Fibroblast of skin of right quadriceps (primary cell): ENCODE measurements at places on chromosomes 3 and 15.

GRCh38 chr15:60026555-60026954, 22.4 kb downstream of the FOXB1 start:
- DNase-seq, result no peak

- no peak for DNase-seq
These were observed 80.1 kb upstream of the POMGNT2 start for GRCh38 chr3:43185983-43186314.

GRCh38 chr3:12708584-12709192, 44.8 kb upstream of the RAF1 start:
- peak; percentile 67 for DNase-seq

DNA sequence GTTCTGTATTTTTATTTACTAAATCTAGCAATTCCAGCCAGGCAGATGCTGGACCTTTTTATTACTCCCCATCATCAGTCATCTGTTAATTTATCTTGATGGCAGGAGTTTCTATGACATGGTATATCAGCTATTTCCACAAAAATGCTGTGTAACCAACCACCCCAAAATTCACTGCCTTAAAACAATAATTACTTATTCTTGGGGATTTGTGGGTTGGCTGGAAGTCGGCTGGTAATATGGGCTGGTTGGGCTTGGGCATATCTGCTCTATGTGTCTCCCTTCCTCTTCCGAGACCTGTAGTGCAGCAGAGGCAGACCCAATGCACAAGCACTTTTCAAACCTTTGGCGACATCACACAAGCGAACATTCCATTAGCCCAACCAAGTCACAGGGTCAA, 92.1 kb upstream of the UBE2E1 start:
- peak; percentile 80 for DNase-seq

DNA sequence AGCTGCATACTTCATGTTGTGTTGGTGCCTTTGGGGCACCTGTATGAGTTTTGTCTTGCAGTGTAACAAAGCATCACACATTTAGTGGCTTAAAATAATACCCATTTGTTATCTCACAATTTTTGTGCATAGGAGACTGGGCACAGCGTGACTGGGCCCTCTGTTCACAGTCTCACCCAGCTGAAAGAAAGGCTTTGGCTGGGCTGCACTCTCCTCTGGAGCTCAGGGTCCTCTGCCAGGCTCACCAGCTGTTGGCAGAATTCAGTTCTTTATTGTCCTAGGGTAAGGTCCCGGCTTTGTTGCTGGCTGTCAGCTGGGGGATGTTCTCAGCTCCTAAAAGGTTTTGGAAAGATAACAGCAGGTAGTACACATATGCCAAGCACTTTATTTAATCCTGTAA, 263.3 kb downstream of the CLSTN2 start:
- no peak for DNase-seq

DNA sequence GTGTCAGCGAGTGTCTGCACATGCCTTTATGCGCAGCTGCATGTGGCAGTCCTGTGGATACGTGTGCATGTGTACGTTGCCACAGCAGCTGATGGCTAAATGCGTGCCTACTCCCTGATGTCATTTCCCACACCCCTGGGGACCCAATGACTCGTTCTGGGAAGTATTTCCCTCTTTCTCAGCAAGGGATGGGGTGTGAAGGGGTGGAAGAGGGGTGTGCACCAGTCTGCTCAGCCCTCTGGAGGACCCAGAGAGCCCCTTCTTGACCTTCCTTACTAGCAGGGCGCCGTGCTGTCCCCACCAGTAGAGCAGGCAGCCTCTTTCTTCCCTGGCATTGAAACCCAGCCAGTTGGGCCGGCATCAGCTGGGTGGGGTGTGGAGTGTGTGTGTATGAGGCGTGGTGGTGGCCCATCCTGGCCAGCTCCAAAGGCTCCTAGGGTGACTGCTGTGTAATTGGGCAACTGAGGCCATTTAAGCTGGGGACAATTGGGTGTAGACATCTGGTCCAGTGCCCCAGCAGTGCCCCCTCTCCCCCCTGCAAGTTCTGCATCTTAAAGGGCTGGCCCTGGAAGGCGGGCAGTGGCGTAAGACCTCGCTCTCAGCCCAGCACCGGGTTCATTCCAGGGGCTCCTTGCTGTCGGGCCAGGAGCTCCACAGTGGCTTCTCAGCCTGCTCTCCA, 19.2 kb downstream of the SNX33 start:
- DNase-seq, result peak; percentile 99

DNA sequence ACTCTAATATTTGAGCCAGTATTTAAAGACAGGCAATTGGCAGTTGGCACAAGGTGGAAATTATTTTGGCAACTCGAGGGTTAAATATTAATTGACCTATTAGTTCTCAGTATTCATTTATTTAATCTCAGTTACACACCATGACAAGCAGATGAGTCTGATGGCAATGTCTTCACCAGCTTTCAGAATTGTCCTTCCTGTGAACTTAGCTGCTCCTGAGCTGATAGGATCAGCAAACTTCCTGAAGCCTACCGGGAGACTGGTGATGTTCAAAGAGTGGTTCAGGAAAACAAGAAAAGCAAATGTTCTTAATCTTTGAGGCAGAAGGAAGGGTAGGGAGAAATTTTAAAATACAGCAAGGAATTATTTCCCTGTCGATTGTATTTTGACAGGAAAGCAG, 522.2 kb downstream of the SOX2 start:
- DNase-seq, result no peak

DNA sequence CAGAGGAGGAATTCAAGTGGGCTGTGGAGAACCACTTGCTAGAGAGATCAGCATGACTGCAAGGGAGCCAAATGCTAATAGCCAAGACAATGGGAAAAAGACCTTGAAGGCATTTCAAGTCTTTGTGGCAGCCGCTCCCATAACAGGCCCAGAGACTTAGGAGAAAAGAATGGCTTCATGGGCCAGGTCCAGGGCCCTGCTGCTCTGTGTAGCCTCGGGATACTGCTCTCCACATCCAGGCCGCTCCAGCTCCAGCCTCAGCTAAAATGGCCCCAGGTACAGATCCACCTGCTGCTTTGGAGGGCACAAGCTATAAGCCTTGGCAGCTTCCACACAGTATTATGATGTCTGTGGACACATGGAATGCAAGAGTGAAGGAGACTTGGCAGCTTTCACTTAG, 157.7 kb downstream of the NECTIN3 start:
- no peak for DNase-seq

DNA sequence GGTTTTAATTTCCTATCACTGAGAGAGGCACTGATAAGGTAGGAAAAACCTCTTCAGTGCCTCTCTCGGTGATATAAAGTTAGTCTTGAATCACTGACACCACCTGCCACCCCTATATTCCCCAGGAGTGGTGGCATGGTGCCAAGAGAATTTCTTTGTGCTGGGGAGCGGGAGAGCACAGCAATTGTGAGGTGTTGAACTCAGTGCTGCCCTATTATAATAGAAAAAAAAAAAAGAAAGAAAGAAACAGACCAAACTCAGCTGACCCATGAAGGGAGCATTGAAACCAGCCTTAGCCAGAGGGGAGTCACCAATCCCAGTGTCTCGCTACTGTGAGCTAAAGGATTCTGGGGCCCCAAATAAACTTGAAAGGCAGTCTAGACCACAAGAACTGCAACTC, 201.4 kb upstream of the STT3B start:
- no peak for DNase-seq

GRCh38 chr3:81245501-81245900, 515.9 kb downstream of the GBE1 start:
- no peak for DNase-seq

DNA sequence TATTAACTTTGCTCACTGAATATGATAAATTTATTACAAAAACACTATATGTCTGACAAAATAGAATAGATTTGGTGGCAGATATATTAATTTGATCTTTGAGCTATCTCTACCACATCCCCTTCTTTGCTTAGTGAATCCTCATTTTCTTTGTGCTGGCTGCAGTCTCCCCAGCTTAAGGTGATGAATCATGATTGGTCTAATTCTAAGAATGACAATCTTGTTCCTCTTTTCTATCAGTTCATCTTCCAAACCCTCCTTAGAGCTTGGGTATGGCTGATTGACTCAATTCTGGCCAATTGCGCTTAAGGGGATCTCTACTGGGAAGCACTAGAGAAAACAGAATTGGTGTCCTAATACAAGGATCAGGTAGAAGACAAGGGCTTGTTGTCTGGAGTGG, 309.6 kb upstream of the GOLIM4 start:
- no peak for DNase-seq

GRCh38 chr3:156693166-156693565, 18.8 kb downstream of the TIPARP start:
- DNase-seq, result peak; percentile 60

DNA sequence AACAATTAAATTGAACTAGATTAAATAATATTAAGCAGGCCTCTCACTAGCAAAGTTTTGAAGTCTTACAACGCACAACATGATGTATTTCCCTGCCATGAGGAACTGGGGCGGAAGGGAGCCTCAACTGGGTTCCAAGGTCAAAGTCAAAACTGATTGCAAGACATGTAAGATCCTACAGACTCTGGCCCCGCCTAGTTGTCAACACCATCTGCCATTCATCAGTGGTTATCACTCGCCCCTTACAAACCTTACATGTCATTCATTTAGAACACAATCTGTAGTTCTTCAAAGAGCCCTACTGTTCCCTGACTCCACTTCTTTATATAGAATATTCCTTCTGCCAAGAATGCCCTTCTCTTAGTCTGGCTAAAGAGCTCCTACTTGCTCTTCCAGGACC, 10.0 kb downstream of the ATP13A3 start:
- no peak for DNase-seq

DNA sequence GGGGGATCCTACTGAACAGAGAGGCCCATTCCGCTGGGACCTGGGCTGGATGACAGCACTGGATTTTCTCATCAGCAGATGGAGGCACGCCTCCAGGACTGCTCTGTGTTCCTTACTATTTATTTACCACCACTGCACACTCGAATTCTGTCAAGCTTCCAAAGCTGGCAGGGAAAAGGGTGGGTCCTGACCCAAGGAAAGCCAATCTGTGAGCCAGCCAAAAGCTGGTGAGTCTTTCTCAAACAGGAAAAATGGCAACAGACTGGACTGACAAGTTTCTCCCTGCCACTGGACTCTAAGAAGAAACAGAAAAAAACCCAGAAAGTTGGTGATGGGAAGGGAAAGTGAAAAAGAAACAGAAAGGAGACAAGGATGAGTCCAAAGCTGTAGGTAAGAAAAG, 37.8 kb downstream of the CD47 start:
- DNase-seq, result no peak

DNA sequence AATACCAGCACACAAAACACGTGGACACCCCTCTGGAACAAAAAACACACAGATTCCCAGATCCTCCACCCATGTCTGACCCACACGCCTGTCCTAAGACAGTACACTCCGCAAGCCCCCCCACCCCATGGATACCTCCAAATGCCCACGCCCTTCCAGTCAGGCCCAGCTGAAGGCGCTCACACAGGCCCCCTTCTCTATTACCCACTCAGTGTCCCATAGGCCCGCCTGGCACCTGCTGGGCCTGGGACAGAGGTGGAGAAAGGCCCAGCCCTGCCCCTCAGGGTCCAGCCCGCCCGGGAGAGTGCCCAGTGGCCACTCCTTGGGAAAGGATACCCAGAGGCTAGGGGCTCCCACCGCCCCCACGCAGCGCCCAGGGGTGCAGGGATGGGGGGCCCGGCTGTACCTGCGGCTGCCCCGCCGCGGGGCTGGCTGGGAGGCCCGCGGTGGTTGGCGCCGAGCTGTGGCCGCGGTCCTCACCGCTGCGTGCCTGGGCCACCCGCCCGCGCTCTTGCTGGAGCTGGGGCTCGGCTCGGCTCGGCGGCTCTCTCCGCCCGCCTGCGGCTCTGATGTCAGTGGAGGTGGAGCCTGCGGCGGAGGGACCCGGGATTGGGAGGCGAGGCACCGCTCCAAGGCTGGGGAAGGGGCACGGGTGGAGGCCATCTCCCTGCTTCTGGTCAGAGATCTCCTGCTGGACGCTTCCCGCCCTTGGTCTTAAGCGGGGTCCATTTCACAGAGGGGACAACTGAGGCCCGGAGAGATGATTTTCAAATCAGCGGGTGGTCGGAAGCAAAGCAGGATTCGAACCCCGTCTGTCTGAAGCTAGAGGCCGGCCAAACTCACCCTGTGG, at the start of gene CAMK1:
Gene CAMK1, minus strand, starts transcription at position 522 of the 850 bp plus-strand sequence. CDS start 2,198 bp downstream, outside the sequence.
- DNase-seq, result peak; percentile 65

DNA sequence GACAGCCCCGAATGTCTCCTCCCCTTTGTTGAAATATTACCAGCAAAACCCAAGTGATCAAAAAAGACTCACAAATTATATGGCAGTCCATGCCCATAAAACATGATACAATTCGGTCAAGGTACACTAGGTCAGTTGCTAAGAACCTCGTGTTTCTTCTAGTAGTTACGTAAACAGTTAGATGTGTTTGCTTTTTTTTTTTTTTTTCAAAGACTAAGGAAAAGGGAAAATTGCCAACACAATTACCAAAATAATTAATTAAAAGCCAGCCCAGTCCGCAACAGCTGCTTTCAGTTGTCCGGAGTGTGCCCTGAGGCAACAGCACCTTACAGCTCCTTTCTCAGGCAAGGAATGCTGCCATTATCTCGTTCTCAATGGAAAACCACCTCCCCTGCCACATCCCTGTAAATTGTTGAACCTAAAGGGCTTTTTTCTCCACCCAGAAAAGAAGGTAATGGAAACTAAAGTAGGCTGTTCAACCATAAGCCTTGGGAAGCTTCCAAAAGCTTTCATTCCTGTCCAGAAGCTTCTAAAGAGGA, 129.2 kb upstream of the TSC22D2 start:
- no peak for DNase-seq

GRCh38 chr3:108566599-108566998, 22.6 kb downstream of the CIP2A start:
- no peak for DNase-seq

- DNase-seq, result no peak
These were observed 30.5 kb downstream of the TMEM44 start for GRCh38 chr3:194602669-194603171.

DNA sequence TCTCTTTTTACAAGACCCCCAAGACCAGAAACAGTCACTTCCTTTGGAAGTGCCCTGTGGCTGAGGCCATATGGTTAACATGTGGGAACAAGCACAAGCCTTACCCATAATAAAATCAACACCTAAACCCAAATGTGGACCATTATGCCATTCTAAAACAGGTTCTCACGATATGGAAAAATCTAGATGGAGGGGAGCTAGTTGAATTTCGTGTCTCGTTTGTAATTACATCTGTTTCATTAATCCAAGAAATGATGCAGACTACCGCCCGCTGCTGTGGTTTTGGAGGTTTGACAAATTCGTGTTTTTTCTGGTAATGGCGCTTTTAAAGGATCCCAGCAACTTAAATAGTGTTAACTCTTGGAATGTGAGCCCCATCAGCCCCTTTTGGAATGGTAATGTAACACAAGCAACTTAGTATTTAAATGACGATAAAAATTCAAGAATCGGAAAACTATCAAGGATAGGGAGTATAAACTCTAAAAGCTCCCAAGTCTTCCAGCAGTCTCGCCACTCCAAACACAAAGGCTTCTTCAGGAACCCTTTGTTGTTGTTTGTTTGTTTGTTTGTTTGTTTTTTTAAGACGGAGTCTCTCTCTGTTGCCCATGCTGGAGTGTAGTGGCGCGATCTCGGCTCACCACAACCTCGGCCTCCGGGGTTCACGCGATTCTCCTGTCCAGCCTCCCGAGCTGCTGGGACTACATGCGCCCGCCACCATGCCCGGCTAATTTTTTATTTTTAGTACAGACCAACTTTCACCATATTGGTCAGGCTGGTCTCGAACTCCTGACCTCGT, 1.1 kb downstream of the CNBP start:
- peak; percentile 65 for DNase-seq

- DNase-seq, result peak; percentile 23
These were observed 620.7 kb upstream of the ALCAM start for GRCh38 chr3:104746056-104746455.
